Sciatic nerve (tissue), 2 donors: ENCODE measurements at places on chromosomes 1 and 21. TPM values are rescaled to one million over a fixed set of nuclear protein-coding genes. Genes with fewer than 3 reads are reported as not detected.

C1QTNF12 gene
- total RNA-seq, result 3.5 TPM

OR2L5 gene
- not detected for total RNA-seq

HTR1D gene
- total RNA-seq, result 2.1 TPM

CFHR2 gene
- not detected for total RNA-seq

TDRD10 gene
- 11.7 TPM for total RNA-seq

PDC gene
- total RNA-seq, result not detected

LRRC8C gene
- 19.6 TPM for total RNA-seq

TRPM2 gene
- total RNA-seq, result 9.9 TPM

LCE1A gene
- not detected for total RNA-seq

TFF2 gene
- total RNA-seq, result not detected

CMPK1 gene
- total RNA-seq, result 111 TPM

BRINP2 gene
- total RNA-seq, result 0.18 TPM

KLHDC7A gene
- total RNA-seq, result not detected

HES3 gene
- not detected for total RNA-seq

S100A9 gene
- total RNA-seq, result 225 TPM

B3GALT5 gene
- total RNA-seq, result not detected

AMY2B gene
- total RNA-seq, result 53.7 TPM

NR1I3 gene
- not detected for total RNA-seq

NBPF11 gene
- 11.5 TPM for total RNA-seq

UTS2 gene
- total RNA-seq, result not detected
